Glomerular endothelial cell (primary cell): ENCODE measurements at places on chromosomes 2 and 18. TPM values are rescaled to one million over a fixed set of nuclear protein-coding genes. Genes with fewer than 3 reads are reported as not detected.

The ITGB6 gene
- 0.47 and 0.68 TPM in 2 replicates for total RNA-seq

DNA sequence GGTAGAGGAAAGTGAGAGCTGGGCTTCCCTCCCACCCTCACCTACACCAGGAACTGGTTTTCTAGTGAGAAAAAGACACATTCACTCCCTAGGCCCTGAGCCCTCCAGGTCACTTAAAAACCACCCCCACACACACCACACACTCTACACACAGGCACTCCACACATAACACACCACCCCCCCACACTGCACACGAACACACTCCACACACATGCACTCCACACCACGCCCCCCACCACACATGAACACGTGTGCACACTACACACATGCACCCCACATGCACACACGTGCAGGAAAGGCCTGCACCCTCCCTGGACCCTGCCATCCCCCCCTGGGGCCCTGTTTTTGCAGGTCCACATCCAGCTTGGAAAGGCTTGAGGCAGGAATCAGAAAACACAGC is 67.6 kb downstream of the RALBP1 start:
- DNase-seq: no peak

The CSRNP3 gene
- 0.44 and 0.47 TPM in 2 replicates for total RNA-seq

GRCh38 chr2:235639885-235640284 is 146.0 kb downstream of the AGAP1 start:
- no peak for DNase-seq

DNA sequence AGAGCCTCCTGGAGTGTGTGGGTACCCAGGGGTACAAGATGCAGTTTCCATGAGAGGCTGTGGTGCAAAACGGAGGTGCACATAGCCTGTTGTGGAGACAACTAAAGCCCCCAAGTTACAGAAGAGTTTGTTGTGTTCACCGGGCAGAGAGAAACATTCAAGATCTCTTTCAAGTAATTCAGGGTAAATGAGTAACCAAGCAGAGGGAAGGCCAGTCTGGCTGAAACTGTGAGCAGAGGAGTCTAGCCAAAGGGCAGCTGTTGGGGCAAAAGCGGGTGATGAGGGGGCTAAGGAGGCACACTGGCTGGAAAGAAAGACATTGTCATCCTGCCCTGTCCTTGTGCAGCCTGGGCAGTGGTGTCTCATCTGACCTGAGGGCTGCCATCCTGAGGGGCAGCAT is 52.0 kb downstream of the CXCR4 start:
- DNase-seq: no peak

- no peak for DNase-seq
Observed at GRCh38 chr2:232772531-232772930, 3.8 kb downstream of the KCNJ13 start.

DNA sequence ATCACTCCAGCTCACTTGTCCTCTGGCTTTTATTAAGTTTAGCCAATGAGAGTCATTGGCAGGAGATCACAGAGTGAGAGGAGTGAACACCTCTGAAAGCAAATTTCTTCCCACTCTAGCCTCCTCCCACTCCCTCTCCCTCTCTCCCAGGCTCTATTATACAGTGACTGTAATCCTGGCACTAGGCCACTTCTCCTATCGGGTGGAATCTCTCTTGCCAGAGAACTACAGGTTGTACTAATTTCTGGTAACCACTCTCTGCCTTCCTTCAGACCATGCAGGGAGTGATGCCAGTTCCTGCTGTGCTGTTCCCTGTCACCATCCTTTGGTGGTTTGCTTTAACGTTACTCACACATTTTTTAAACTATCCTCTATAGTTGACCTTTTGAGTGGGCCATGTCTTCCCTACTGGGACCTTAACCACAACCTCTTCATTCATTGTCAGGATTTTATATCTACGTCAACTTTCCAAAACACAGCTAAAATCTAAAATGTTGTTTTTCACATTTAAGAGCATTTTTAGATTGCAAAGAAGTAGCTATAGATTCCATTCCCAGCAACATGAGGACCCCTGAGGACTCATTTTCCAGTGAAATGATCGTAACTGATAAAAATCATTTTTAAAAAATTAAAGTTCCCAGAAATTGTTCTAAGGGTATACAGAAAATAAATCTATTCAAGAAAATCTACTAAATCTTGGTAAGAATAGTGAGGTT is 217.1 kb downstream of the MREG start:
- DNase-seq: no peak
